Activated CD8-positive, alpha-beta memory T cell treated with anti-CD3 and anti-CD28 coated beads for 48 hours (primary cell): ENCODE measurements at places on chromosomes 4 and X.

- DNase-seq, result no peak
Measured at GRCh38 chrX:132861076-132861475, 97.4 kb downstream of the HS6ST2 start.

- DNase-seq, result no peak
Measured at GRCh38 chr4:708631-708933, 3.0 kb downstream of the PCGF3 start.

- no peak for DNase-seq
Measured at GRCh38 chrX:134146493-134146892, 90.5 kb upstream of the CCDC160 start.

DNA sequence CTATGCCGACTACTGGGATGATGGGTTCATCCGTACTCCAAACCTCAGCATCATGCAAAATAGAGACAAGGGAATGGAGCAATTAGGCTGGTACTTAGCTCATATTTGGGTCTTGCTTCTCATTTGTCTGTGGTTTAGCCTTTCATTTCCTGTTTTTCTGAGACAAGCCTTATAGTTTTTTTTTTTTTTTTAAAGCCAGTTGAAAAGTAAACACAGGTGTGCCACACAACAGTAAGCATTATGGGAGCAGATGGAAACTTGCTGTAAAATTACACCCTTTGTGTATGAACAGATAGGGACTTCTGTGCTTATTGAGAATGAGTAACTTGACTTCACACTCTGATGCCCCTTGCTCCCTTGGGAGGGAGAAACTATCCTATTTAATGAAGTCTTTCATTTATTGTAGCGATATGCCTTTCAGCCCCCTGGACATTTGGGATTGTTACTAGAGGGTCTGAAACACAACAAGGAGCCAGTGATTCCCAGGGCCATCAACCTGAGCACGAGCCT is 13.7 kb downstream of the RASSF6 start:
- DNase-seq, result no peak

- DNase-seq, result no peak
Measured at GRCh38 chr4:185035284-185035683, 17.0 kb downstream of the HELT start.

DNA sequence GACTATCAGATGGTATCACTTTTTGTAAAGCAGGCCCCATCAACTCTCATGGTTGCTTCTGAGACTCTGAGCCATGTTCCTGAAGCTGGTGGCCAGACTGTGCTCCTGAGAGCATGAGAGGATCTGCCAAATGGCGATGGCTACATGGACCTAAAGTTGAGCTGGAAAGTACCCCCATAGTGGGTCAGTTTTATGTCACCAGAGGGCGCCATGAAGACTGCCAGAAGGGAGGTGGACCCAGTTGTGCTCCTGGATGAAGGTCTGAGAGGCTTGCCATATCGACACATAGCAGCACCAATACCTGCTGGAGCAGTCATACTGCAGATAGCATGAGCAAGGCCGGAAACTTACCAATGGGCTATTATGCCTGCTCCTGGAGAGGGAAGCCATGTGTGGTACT is 105.7 kb downstream of the SLITRK2 start:
- no peak for DNase-seq

DNA sequence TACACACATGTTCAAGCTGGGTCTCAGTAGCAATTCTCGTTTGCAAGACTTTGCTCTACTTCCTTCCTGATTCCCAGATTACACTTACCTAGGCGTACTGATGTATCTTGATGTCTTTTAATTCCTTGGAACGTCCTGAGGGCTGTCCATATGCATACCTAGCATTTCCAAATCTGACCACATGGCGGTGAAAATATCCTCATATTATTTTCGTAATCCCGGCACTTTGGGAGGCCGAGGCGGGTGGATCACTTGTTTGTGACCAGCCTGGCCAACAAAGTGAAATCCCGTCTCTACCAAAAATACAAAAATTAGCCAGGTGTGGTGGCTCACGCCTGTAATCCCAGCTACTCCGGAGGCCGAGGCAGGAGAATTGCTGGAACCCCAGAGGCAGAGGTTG is 1786.3 kb upstream of the TENM3 start:
- no peak for DNase-seq

DNA sequence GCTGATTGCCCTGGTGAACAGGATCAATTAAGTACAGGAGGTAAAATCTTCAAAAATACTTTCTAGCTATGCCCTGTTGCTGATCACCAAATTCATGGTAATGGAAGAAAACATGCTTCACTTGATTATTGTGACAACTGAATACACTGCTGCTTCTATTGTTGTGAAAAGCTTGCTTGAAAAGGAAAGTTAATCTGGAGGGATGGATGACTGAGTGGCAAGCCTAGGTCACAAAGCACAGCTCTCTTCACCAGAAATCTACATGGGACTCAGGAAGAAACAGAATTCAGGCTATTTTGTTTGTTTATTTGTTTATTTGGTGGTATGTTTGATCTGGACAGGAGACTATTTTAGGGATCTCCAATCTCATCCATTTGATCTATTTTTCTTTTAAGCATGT is 182.0 kb downstream of the MGST2 start:
- DNase-seq, result no peak

GRCh38 chr4:62914758-62915157 is 1494.5 kb downstream of the TECRL start:
- DNase-seq, result no peak

GRCh38 chr4:112231779-112232713 is at the start of gene AP1AR:
AP1AR (plus strand) TSS chr4:112231787; CDS start chr4:112232092, 305 bp downstream.
- peak; percentile 57 for DNase-seq

DNA sequence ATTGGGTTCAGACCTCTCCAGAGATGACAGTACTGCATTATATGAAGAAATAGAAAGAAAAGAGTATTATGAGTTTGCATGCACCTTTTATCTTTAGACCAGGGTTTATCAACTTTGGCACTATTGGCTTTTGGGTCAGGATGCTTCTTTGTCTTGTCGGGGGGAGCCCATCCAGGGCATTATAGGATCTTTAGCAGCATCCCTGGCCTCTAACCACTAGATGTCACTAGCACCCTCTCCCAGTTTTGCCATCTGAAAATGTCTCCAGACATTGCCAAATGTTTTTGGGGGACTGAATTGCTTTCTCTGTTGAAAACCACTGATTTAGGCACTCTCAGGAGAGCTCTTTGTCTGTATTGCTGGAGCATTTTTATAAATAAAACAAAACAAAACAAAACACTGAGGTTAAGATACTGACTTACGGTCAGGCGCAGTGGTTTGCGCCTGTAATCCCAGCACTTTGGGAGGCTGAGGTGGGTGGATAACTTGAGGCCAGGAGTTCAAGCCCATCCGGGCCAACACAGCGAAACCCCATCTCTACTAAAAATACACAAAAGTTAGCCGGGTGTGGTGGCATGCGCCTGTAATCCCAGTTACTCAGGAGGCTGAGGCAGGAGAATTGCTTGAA is 23.6 kb downstream of the CA5B start:
- DNase-seq, result no peak

- no peak for DNase-seq
Measured at GRCh38 chrX:1593286-1594271, 2.2 kb downstream of the AKAP17A start.

DNA sequence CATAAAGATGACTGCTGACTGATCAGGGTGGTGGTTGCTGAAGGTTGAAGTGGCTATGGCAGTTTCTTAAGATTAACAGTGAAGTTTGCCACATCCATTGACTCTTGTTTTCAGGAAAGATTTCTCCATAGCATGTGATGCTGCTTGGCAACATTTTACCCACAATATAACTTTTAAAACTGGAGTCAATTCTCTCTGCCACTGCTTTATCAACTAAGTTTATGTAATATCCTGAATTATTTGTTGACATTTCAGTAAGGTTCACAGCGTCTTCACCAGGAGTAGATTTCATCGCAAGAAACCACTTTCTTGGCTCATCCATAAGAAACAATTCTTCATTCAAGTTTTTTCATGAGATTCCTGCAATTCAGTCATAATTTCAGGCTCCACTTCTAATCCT is 166.5 kb upstream of the SPRY1 start:
- DNase-seq, result no peak

DNA sequence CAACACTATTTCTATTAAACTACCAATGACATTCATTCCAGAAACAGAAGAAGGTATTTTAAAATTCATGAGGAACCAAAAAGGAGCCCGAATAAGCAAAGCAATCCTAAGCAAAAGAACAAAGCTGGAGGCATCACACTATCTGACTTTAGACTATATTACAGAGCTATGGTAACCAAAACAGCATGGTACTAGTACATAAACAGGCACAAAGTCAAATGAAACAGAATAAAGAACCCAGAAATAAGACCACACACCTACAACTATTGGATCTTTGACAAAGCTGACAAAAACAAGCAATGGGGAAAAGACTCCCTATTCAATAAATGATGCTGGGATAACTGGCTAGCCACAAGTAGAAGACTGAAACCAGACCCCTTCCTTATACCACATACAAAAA is 122.3 kb downstream of the ITIH6 start:
- no peak for DNase-seq

- no peak for DNase-seq
Measured at GRCh38 chr4:112673076-112673475, 36.1 kb downstream of the LARP7 start.

GRCh38 chrX:44480591-44480990 is 62.1 kb downstream of the FUNDC1 start:
- no peak for DNase-seq

DNA sequence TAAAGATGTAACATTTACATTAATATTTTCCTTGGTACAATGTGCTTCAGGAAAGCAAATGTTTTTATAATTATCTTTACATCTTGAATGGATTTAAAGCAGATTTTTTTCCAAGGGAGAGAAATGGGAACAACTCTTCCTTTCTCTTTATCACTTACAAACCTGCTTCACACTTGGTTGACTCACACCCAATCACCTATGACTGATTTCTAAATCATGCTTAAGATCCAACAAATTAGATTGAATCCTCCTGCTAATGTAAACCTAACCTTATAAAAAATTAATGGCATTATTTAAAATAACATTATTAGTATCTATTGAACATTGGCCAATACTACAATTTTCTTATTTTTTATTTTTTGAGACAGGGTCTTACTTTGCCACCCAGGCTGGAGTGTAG is 127.1 kb downstream of the INPP4B start:
- no peak for DNase-seq

DNA sequence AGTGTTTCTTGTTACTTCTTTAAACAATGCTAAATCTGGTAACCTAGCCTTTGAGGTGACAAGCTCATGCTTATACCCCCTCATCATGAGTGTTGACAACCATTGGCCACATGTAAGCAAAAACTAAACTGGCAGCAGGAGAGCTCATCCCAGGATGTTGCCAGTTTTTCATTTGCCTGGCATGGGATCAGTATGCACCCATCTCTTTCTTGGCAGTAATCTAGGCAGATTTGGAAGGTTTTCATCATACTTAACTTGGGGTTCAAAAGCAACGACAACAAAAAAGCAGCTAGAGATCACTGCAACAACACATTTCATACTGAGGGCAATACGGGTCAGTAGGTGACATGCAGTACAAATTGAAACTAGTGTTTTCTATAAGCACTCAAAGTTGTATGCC is 122.0 kb downstream of the PPA2 start:
- DNase-seq, result no peak

GRCh38 chr4:113179996-113180395 is 130.5 kb downstream of the ANK2 start:
- no peak for DNase-seq

DNA sequence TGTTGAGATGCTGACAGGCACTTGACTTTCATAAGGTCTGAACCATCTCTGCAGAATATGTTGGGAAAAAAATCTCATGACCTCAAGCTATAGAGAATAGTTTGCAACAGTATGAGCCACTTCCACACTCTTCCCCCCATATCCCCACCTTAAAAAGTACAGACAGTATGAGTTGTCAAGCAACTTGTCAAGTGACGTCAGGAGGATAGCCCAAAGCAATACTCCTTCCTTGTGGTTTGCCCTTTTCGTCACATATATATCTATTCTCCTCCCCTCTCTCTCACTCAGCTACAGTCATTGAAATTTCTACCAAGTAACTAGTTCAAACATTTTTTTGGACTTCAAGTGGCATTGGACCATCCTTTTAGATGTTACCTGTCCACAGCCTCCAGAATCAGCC is 67.7 kb downstream of the MCF2 start:
- DNase-seq, result no peak
